ENCODE measurements at places on chromosomes 4 and X.

GRCh38 chr4:24924309-24924781 is 11.5 kb upstream of the CCDC149 start:
- peak; percentile 100 for DNase-seq

DNA sequence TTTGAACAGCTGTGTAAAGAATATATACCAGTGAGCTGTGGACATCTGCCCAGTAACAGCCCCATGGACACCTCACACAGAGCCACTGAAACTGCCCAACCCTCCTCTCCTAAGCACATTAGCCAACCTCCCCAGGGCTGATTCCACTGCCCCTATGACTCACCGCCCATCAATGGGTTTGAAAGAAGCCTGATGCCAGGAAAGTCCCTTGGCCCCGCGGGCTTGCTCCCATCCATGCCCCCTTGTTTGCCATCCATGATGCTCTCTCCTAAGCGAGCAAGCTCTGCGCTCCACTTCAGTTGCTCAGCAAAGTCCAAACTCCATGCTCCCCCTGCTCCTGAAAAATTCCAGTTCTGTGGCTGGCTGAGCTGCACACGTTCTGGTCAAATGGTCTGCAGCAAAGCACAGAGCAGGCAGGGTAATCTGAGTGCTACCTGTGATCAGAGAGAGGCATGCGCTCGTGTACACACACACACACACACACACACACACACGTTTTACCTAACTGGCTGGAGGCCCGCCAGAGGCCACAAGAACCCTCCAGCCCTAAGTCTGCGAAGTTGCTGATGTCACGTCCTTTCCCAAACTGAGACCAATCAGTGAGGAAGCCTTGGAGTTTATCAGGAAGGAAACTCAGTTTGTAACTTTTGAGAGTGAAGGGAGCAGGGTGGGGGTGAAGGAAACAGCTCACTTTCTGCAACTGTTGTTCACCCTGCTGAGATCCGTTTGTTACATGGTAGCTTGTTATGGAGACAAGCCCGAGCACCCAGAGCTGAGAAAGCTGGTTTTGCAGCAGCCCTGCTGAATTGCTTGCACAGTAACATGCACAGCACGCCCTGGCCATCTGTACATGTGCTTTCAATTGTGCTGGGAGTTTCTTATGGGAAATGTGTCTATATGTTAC is at the start of gene ASB9:
ASB9 (minus strand) TSS at position 466 of the 904 bp plus-strand sequence; CDS start at position 257, 209 bp downstream.
- peak; percentile 51 for DNase-seq

- no peak for DNase-seq
Measured at GRCh38 chrX:48713847-48714246, 17.3 kb downstream of the SUV39H1 start.

- no peak for DNase-seq
Measured at GRCh38 chrX:8927701-8928100, 106.2 kb downstream of the FAM9B start.

DNA sequence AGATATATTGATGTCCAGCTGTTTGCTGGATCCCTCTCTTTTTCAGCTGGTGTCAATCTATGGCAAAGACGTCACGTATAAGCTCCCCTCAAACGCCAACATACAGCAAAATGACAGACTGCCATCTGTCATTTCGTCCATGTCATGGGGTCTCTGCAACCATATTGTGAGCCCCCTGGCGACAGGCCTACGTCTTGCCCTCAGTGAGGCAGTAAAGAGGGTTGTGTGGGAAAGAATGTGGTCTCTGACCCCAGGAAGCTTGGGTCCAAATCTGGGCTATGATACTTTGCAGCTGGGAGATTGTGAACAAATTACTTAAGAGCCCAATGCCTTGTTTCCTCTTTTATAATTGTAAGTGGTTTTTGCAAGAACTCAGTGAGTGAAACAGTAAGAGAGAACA is 7.4 kb downstream of the SUPT20HL2 start:
- DNase-seq, result no peak

GRCh38 chrX:8607326-8607725 is 124.6 kb downstream of the ANOS1 start:
- peak; percentile 10 for DNase-seq

- DNase-seq, result no peak
Measured at GRCh38 chrX:150879855-150880807, 18.3 kb downstream of the CD99L2 start.

DNA sequence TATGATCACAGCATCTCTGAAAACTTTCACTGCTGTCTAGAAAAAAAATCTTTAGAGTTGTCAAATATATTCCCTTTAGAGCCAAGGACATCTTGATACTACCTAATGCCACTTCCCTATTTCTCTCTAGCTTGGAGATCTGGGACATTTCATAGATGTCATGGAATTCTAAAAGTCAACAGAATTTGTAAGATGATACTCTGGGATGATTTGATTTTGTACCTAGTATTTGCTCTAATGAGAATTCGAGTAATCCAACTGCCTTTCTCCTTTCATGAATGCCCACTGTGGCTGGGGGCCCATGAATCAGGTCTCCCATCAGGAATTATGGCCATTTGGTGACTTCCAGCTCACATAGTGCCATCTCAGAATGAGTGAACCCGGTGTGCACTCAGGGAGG is 73.2 kb downstream of the NHS start:
- DNase-seq, result no peak
